ENCODE measurements at places on chromosomes 2 and 18.
A peak's percentile ranks its signal among the peaks of the same experiment; 100 is the strongest.

GRCh38 chr2:54479424-54479823 lies 23.3 kb downstream of the SPTBN1 start:
- no peak for DNase-seq

DNA sequence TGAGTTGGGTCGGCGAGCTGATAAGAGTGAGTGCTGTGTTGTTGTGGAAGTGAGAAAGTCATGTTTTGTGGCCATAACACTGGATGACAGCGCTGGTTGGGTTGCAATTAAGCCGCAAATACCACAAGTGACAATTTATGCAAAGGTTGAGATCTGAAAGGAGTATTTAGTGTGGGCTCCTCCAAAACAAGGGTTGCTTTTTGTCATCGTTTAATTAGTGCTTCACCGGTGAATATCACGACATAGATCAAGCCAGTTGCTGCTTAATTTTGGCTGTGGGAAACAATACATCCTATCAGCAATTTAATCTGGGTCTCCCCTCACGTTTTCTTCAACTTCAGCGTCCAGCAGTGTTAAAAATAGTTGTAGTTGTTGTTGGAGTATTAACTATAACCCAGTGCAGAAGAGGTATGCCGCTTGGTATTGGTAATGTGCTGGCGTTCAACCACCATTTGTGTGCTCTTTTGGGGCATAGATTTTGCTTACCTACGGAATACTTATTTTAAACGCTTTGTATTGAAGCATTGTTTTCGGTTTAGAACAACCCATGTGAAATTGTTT lies 662 bp downstream of the ACVR2A start:
- DNase-seq = no peak

GRCh38 chr2:101253013-101253702 lies 472 bp downstream of the CNOT11 start:
- DNase-seq = peak; percentile 70

DNA sequence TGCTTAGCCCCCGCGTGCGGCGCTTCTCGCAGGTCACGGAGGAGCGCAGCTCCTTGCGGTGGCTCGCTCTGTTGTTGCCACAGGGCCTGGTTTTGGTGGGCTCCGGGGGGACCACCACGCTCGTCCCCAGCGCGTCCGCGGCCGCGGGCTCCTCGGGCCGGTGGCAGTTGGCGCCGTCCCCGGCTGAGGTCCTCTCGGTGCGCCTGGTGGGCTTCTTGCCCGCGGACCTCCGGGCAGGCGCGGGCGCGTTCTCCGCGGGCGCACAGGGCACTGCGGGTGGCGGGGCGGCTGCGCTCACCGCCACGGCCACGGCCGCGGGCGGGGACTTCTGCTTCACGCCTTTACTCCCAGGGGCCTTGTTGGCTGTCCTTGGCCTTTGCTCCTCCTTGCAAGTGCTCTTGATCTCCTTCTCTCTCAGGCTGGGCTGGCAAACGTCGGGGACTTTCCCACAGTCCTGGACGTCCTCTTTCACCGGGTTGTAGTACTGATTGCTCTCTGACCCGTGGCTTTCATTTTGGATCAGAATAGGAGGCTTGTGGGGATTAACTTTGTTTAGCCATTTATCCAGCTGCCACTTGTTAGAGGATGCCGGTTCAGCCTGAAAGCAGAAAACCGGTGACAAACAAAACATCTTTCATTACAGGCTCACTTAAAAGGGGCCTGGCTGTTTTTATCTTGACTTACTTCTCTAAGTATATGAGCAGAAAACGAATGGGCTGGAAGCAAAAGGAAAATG lies 104.0 kb upstream of the REV1 start:
- DNase-seq = no peak

- no peak for DNase-seq
Observed at GRCh38 chr2:83378921-83379320, 1080.2 kb downstream of the SUCLG1 start.

- no peak for DNase-seq
Observed at GRCh38 chr2:144493027-144493809, 26.7 kb downstream of the ZEB2 start.

GRCh38 chr2:215841175-215841816 lies 172.1 kb downstream of the MREG start:
- no peak for DNase-seq

- no peak for DNase-seq
Observed at GRCh38 chr2:84085562-84085961, 373.5 kb downstream of the SUCLG1 start.

GRCh38 chr2:222939979-222940378 lies 79.1 kb downstream of the ACSL3 start:
- DNase-seq = no peak

DNA sequence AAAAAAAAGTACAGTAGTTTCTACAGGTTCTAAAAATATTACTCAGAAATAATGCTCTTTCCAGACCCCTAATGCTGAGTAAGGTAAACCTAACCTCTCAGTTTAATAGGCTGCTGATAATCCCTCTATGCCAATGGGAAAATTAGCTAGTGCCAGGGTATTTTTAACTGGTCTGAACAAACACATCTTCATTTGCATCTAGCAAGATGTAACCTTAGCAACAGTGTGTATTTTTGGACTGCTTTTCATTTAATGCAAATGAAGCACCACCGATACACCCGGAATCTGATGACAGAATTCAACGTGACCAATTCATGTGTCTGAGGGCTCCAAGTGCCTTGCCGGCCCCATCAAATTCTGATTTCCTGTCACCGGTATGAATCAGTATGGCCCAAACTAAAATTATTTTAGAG lies 47.4 kb upstream of the CYRIA start:
- no peak for DNase-seq

DNA sequence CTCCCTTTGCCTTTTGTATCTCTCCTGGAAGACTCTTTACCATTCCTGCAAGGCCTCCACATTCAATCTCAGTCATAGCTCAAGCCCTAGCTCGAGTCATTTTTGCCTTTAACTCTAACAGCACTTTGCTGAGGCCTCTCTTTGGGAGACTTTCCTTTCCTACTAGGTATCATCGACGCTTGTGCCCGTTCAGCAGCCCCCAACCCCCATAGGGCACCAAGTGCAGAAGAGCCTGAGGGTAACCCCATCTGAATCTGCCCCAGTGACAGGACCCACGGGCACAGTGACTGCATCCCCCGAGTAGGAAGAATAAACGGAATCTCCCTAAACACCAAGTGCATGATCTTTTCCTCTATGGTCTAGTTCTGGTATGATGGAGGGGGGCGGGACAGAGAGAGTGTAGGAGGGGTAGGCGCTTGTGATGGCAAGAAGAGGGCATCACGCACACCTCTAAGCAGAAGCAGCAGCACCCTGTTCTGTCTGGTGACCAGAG lies 66.3 kb downstream of the UXS1 start:
- no peak for DNase-seq

- no peak for DNase-seq
Observed at GRCh38 chr18:74892066-74892627, 294.5 kb downstream of the ZNF407 start.

Measured in T-helper 17 cell (primary cell).